Central memory CD8-positive, alpha-beta T cell (primary cell): ENCODE measurements at places on chromosomes 4 and X.

DNA sequence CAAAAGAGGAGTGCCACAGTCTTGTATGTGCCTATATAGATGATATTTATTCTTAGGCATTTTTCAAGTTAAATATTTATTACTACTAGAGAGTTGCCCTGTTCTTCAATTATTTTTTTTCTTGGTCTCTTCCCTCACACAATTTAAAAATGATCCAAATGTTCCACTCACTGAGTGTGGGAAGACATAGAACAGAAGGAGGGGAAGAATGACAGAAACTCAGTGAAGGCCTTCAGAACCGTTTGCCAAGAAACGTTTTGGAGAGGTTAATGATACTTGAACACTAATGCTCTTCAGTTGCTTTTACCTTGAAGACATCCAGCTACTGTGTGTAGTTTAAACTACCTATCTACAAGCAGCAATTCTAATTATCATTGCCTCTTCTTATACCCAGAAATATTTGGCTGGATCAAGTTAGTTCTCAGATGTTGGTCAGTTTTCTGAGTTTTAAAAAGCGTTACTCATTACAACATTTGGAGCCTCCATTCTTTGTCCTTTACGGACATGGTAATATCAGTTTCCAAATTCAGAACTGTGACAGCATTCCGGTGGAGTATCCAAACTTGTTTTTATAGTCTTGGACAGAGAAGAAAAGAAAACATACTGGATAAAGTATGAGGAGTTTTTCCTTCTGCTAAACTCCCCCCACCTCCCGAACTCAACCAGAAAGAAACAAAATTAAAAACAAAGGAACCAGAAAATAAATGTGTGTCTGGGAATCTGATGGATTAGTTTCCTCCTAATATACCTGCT lies 389.7 kb downstream of the SPRY1 start:
- H3K27me3 ChIP-seq: no peaks in the 10 kb centered on the region

DNA sequence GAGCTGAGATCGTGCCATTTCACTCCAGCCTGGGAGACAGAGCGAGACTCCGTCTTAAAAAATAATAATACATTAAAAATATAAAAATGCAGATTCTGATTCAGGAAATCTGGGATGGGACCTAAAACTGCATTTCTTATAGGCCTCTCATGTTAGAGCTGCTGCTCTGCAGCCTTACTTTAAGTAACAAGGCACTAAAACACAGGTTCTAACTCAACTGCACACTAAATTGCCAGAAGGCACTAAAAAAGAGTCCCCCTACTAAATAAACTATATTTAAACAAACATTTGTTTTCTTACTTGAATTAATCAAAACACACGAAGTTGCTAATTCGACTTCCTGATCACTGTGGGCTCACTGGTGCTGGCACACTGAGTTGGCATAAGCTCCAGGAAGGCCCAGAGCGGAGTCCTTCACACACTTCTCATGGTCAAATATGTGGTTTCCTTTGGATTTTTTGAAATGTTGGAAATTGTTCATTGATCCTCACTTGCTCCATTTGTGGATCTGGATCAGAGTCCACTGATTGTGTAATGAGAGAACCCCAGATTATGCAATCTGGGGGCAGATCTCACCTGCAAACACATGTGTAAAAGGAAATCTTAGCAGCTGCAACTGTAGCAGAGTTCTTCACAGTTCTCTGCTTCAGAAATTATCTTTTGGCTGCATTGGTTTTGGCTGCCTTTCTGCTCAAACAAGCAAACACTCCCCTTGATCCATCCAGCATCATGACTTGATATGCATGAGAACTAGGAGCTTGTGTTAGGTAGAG lies 59.3 kb downstream of the AFF1 start:
- no peaks in the 10 kb centered on the region for H3K27me3 ChIP-seq
- DNase-seq: no peak
- no peaks in the 10 kb centered on the region for H3K36me3 ChIP-seq
- H3K4me3 ChIP-seq: no peak overlapping the region
- no peak overlapping the region for H3K27ac ChIP-seq

- no peaks in the 10 kb centered on the region for H3K27me3 ChIP-seq
- H3K4me1 ChIP-seq: peaks cover 4% of the 10 kb centered on the region
- no peak overlapping the region for H3K27ac ChIP-seq
- H3K4me3 ChIP-seq: no peak overlapping the region
- peaks cover 43% of the 10 kb centered on the region for H3K36me3 ChIP-seq
These were observed 11.9 kb downstream of the USP11 start for GRCh38 chrX:47244676-47245075.

- H3K4me3 ChIP-seq: no peak overlapping the region
- H3K36me3 ChIP-seq: no peaks in the 10 kb centered on the region
- DNase-seq: no peak
- no peaks in the 10 kb centered on the region for H3K4me1 ChIP-seq
- no peaks in the 10 kb centered on the region for H3K27me3 ChIP-seq
- no peak overlapping the region for H3K27ac ChIP-seq
These were observed 1165.8 kb upstream of the ADGRL3 start for GRCh38 chr4:60034361-60034760.

- H3K27ac ChIP-seq: no peak overlapping the region
- H3K4me1 ChIP-seq: no peaks in the 10 kb centered on the region
- H3K4me3 ChIP-seq: no peak overlapping the region
- H3K27me3 ChIP-seq: no peaks in the 10 kb centered on the region
- peaks cover 2% of the 10 kb centered on the region for H3K36me3 ChIP-seq
These were observed 124.2 kb upstream of the MBNL3 start for GRCh38 chrX:132612821-132613564.

GRCh38 chr4:2794486-2795299 lies 1.8 kb downstream of the SH3BP2 start:
- H3K4me3 ChIP-seq: peak overlapping the region; percentile 79
- peak overlapping the region; percentile 44 for H3K27ac ChIP-seq
- H3K4me1 ChIP-seq: peaks cover 42% of the 10 kb centered on the region
- DNase-seq: no peak
- no peaks in the 10 kb centered on the region for H3K36me3 ChIP-seq

DNA sequence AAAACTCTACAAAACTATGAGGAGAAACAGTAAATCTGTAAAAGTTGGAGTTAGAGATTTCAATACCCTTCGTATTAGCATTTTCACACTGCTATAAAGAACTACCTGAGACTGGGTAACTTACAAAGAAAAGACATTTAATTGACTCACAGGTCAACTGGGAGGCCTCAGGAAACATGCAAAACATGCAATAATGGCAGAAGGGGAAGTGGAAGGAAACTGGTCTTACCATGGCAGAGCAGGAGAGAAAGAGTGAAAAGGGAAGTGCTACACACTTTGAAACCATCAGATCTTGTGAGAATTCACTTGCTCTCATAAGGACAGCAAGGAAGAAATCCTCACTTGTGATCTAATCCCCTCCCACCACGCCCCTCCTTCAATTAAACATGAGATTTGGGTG lies 949.9 kb downstream of the TECRL start:
- no peak overlapping the region for H3K27ac ChIP-seq
- H3K4me3 ChIP-seq: no peak overlapping the region
- no peaks in the 10 kb centered on the region for H3K4me1 ChIP-seq

DNA sequence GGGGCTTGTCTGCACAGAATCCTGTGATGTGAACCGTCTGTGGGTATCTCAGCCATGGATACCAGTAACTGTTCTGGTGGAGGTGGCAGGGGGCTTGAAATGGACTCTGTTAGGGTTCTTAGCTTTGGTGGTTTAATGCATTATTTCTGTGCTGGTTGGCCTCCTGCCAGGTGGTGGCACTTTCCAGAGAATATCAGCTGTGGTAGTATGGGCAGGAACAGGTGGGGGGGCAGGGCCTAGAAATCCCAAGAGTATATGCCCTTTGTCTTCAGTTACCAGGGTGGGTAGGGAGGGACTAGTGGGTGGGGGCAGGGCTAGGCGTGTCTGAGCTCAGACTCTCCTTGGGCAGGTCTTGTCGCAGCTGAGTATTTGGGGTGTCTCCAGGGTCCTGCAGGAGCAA lies 106.7 kb downstream of the KIT start:
- H3K4me3 ChIP-seq: no peak overlapping the region
- H3K36me3 ChIP-seq: no peaks in the 10 kb centered on the region
- H3K27ac ChIP-seq: no peak overlapping the region
- no peaks in the 10 kb centered on the region for H3K27me3 ChIP-seq
- DNase-seq: no peak

DNA sequence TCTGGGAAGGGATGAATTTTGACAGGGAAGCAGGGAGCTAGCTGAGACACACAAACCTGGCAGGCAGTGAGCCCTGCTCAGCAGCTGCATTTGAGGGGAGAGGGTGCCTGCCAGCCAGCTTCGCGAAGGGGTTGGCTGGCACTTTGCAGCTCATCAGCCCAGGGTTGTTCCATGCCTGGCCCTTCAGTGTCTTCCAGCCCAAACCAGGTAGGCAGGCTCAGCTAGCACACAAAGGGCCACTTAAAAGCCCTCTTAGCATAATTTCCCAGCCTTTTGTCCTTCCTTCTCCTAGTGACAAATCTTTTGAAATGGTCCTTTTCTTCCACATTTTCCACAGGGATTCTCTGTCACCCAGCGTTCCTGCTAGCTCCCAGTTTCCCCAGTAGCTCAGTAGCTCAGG lies 4.3 kb upstream of the FRMPD3 start:
- H3K27me3 ChIP-seq: peaks cover 10% of the 10 kb centered on the region
- peaks cover 7% of the 10 kb centered on the region for H3K4me1 ChIP-seq
- peaks cover 2% of the 10 kb centered on the region for H3K36me3 ChIP-seq
- DNase-seq: no peak
- no peak overlapping the region for H3K27ac ChIP-seq

- no peak overlapping the region for H3K4me3 ChIP-seq
- no peaks in the 10 kb centered on the region for H3K36me3 ChIP-seq
- no peaks in the 10 kb centered on the region for H3K4me1 ChIP-seq
- H3K27ac ChIP-seq: no peak overlapping the region
- no peaks in the 10 kb centered on the region for H3K27me3 ChIP-seq
- DNase-seq: no peak
These were observed 27.5 kb upstream of the OTUD4 start for GRCh38 chr4:145207934-145208333.

DNA sequence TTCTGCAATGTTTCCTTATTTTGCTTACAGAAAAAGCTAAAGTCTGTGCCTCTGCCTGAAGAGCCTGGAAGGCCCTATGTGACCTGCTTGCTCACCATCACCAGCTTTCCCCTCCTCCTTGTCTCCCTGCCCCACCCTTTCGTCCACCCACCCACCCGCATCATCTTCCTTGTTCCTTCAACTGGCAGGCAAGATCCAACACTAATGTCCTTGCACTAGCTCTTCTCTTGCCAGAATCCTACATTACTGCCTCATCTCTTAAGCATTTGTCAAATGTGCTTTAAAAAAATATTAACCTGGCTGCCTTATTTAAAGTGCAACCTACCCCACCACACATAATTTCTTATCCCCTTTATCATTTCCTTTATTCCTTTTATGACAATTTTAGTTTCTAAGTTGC lies 165.1 kb upstream of the PPP3CA start:
- peaks cover 2% of the 10 kb centered on the region for H3K36me3 ChIP-seq
- peaks cover 44% of the 10 kb centered on the region for H3K27me3 ChIP-seq
- H3K27ac ChIP-seq: no peak overlapping the region

DNA sequence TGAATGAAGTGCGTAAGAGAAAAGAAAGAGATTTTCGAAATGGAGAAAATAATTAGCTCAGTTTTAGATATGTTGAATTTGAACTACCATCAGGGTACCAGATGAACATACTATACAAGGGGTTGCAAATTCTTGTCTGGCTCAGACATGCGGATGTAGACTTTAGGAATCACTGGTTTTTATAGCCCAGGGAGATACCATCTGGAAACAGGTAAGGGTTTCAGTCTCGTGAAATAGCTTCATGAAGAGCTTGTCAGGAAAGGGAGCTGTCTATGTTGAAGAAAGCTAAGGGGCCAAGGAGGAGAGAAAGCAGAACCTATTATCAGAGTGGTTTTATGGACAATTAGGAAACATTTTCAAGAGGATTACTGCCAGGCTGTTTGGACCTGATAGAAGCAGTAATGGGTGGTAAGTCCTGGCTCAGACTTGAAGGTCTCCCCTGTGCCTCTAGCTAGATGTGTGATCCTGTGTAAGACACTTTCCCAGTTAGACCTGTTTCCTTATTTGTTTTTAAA lies 6.7 kb downstream of the RAB9A start:
- no peak for DNase-seq
- no peaks in the 10 kb centered on the region for H3K27me3 ChIP-seq
- H3K4me1 ChIP-seq: peaks cover 52% of the 10 kb centered on the region
- H3K4me3 ChIP-seq: peak overlapping the region; percentile 41
- peaks cover 9% of the 10 kb centered on the region for H3K36me3 ChIP-seq
- H3K27ac ChIP-seq: peak overlapping the region; percentile 5

GRCh38 chrX:18017411-18017810 lies 156.3 kb upstream of the RAI2 start:
- DNase-seq: no peak
- no peak overlapping the region for H3K27ac ChIP-seq
- no peaks in the 10 kb centered on the region for H3K27me3 ChIP-seq
- H3K36me3 ChIP-seq: no peaks in the 10 kb centered on the region

DNA sequence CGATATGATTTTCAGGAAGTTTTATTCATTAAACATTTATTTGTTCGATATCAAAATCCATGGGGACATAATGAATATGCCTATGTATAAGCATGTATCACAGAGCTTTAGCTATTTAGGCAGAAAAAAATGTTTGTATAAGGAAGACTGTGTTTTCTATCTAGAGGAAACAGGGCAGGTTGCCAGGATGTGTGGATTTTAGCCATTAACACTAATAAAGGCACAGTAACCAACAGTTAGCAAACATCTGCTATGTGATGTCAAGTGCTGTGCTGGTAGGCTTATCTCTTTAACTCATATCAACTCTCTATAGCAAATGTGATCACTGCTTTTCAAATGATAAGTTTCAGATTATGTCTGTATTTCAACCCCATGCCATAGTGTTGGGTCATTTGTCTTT lies 708.9 kb upstream of the HS3ST1 start:
- DNase-seq: no peak
- no peaks in the 10 kb centered on the region for H3K36me3 ChIP-seq
- H3K27me3 ChIP-seq: no peaks in the 10 kb centered on the region

DNA sequence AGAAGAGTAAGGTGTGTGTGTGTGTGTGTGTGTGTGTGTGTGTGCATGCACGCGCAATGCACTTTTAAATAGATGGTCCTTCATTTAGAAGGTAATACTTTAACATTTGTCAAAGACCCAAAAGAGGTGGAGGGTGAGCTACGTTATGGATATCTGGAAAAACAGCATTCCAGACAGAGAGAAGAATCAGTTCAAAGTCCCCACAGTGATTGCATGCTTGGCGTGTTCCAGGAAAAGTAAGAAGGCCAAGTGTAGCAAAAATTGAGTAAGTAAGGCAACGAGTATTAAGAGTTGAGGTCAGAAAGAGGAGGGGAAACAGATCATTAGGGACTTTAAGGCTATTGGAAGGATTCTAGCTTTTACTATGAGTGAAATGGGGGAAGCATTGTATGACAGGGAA lies 21.9 kb upstream of the GABRE start:
- H3K27me3 ChIP-seq: no peaks in the 10 kb centered on the region
- no peak overlapping the region for H3K4me3 ChIP-seq
- no peak for DNase-seq
- H3K4me1 ChIP-seq: no peaks in the 10 kb centered on the region

GRCh38 chr4:48261281-48261680 lies 8.4 kb downstream of the TEC start:
- no peak for DNase-seq
- H3K4me3 ChIP-seq: no peak overlapping the region
- no peaks in the 10 kb centered on the region for H3K4me1 ChIP-seq
- no peak overlapping the region for H3K27ac ChIP-seq
- peaks cover 35% of the 10 kb centered on the region for H3K27me3 ChIP-seq
- H3K36me3 ChIP-seq: peaks cover 2% of the 10 kb centered on the region
